ENCODE measurements at places on chromosomes 12 and 14. TPM values are rescaled to one million over a fixed set of nuclear protein-coding genes. Genes with fewer than 3 reads are reported as not detected.

Gene RIN3
- total RNA-seq, result 30.3 TPM

Gene TMEM52B
- total RNA-seq, result not detected

Gene POTEM
- not detected for total RNA-seq

Gene PMEL
- total RNA-seq, result not detected

Gene ALDH1L2
- 68.9 TPM for total RNA-seq

Gene CCDC91
- 13.5 TPM for total RNA-seq

Gene A2M
- 846 TPM for total RNA-seq

Gene ENO2
- 30.3 TPM for total RNA-seq

Gene CCDC38
- total RNA-seq, result not detected

Gene CLEC6A
- total RNA-seq, result not detected

Gene CELA1
- total RNA-seq, result not detected

Gene HCAR1
- total RNA-seq, result not detected

Gene FGF6
- not detected for total RNA-seq

Gene SLC25A21
- total RNA-seq, result not detected

Gene PROX2
- not detected for total RNA-seq

Gene NEK9
- 116 TPM for total RNA-seq

Gene LPAR5
- 0.21 TPM for total RNA-seq

Gene TNFAIP2
- 133 TPM for total RNA-seq

Gene PRKCH
- total RNA-seq, result 20.2 TPM

Gene TIMELESS
- total RNA-seq, result 2.0 TPM

Gene LRTM2
- total RNA-seq, result not detected

Gene SLC5A8
- 0.11 TPM for total RNA-seq

Gene ZNF705A
- total RNA-seq, result not detected

Gene PTCSC3
- total RNA-seq, result not detected

Gene RTN1
- 52.3 TPM for total RNA-seq

Gene MCRS1
- 66.8 TPM for total RNA-seq

Gene PLEKHH1
- total RNA-seq, result 15.0 TPM

Gene LMNTD1
- not detected for total RNA-seq

Gene SPIC
- total RNA-seq, result not detected

Gene PRB2
- not detected for total RNA-seq

Gene STYK1
- total RNA-seq, result 0.21 TPM

Gene COCH
- 0.11 TPM for total RNA-seq

Gene ZFYVE26
- total RNA-seq, result 19.3 TPM

Gene TECPR2
- 27.0 TPM for total RNA-seq

Gene DPPA3
- not detected for total RNA-seq

Gene DPF3
- total RNA-seq, result 0.11 TPM

Gene DACT1
- total RNA-seq, result 46.0 TPM

Gene SLC25A47
- not detected for total RNA-seq

Gene CABP1
- 0.32 TPM for total RNA-seq

Gene SYCP3
- not detected for total RNA-seq

Gene RERG
- 55.7 TPM for total RNA-seq

Gene ARMH4
- 3.8 TPM for total RNA-seq

Gene TOMM20L
- not detected for total RNA-seq

Gene ZDHHC22
- not detected for total RNA-seq

Gene TPPP2
- total RNA-seq, result not detected

Gene IPO8
- 79.7 TPM for total RNA-seq

Gene TAS2R42
- total RNA-seq, result not detected

Gene KLHL33
- not detected for total RNA-seq

Gene EID3
- total RNA-seq, result 1.4 TPM

Gene GXYLT1
- 12.3 TPM for total RNA-seq

Gene RASAL1
- 0.64 TPM for total RNA-seq

Gene DLK1
- 7.2 TPM for total RNA-seq

Gene CCDC196
- total RNA-seq, result not detected

Gene FKBP4
- total RNA-seq, result 36.3 TPM

Gene ANKS1B
- 8.2 TPM for total RNA-seq

Gene KRT78
- not detected for total RNA-seq

Gene TBX5
- not detected for total RNA-seq

Gene HPD
- total RNA-seq, result 0.96 TPM

Gene TRIM9
- 4.2 TPM for total RNA-seq
